ENCODE measurements at places on chromosomes 2 and 18.
A peak's percentile ranks its signal among the peaks of the same experiment; 100 is the strongest.

DNA sequence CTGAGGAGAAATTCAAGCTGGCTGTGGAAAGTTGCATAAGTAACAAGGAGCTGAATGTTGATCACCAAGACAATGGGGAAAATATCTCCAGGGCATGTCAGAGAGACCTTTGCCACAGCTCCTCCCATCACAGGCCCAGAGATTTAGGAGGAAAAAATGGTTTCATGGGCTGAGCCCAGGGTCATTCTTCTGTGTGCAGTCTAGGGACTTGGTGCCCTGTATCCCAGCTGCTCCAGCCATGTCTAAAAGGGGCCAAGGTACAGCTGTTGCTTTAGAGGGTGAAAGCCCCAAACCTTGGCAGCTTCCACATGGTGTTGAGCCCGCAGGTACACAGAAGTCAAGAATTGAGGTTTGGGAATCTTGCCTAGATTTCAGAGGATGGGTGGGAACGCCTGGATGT is 439.8 kb upstream of the HNRNPA3 start:
- DNase-seq: no peak

GRCh38 chr2:134522496-134523455 is 196.0 kb downstream of the TMEM163 start:
- no peak for DNase-seq

DNA sequence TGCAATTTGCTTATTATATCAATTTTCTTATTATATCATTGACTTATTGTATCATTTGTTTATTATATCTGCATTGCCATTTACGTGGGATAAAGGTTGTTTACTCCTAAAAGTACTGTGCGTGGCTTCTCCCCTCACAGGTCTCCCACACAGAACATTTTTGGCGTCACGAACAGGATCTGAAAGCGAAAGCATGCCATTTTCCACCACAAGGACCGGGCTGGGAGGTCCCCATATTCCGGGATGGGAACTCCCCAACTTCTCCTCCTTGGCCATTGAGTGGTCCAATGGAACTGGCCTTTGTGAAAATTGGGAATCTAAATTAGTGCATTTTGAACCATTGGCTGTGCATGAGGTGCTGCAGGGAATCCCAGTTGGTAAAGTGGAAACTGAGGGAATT is 4.8 kb upstream of the DSG2 start:
- DNase-seq: no peak

GRCh38 chr2:1455466-1455865 is 42.2 kb downstream of the TPO start:
- no peak for DNase-seq

- DNase-seq: no peak
Measured at GRCh38 chr18:1578505-1578904, 673.8 kb downstream of the ADCYAP1 start.

DNA sequence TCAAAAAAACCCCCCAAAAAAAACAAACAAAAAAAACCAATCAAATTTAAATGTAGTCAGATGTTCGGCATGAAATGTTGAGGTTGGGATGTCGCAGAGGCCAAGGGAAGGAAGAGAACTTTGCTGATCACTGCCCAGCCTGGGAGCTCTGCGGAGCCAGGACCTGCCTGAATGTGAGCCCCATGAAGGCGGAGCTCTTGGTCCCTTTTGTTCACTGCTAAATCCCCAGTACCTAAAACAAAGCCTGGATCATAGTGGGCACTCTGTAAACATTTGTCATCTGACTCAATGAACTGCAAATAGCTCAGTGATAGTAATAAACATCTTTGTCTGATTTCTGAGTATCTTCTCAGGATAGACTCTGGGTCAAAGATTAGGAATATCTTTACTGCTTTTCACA is 64.0 kb downstream of the NGEF start:
- no peak for DNase-seq

DNA sequence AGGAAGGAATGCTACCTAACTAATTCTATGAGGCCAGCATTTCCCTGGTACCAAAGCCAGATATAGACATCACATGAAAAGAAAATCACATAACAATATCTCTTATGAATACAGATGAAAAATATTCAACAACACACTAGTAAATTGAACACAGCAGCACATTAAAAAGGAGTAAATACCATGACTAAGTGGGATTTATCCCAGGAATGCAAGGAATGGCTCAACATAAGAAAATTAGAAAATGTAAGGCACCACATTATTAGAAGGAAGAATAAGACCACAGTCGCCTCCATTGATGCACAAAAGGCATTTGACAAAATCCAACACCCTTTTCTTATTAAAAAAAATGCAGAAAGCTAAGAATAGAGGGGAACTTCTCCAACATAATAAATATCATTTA is 133.9 kb downstream of the TTC32 start:
- no peak for DNase-seq

DNA sequence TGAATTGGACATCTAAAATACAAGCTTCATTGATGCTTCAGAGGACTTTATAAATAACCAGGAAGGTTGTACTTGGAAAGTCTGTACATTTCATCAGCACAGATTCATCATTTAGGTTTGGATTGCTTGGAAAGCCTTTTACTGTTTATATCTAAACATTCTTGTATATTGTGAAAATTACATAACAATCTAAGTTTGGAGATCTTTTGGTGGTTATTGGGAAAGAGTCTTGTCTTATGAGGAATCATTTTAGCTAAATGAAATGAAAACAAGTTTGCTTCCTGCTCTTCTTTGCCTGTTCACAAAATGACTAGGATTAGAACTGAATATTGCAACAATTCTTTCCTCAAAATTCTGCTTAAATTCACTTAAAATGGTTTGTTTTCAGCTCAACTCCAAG is 79.3 kb downstream of the ABI2 start:
- DNase-seq: no peak

DNA sequence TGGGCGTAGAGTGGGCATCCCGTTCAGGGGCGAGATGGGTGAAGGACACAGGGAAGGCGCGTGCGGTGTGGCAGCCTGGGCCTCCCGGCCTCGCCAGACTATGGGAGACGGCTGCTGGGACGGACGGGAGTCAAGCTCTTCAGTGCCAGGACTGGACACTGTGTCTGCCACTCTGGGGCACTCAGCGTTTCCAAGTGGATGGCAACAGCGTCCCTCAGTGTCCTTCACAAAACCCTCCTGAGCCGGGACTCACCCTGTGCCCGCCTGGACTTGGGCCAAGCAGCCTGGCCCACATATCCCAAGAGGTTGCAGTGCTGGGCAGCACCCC is 16.3 kb upstream of the BOK start:
- no peak for DNase-seq

DNA sequence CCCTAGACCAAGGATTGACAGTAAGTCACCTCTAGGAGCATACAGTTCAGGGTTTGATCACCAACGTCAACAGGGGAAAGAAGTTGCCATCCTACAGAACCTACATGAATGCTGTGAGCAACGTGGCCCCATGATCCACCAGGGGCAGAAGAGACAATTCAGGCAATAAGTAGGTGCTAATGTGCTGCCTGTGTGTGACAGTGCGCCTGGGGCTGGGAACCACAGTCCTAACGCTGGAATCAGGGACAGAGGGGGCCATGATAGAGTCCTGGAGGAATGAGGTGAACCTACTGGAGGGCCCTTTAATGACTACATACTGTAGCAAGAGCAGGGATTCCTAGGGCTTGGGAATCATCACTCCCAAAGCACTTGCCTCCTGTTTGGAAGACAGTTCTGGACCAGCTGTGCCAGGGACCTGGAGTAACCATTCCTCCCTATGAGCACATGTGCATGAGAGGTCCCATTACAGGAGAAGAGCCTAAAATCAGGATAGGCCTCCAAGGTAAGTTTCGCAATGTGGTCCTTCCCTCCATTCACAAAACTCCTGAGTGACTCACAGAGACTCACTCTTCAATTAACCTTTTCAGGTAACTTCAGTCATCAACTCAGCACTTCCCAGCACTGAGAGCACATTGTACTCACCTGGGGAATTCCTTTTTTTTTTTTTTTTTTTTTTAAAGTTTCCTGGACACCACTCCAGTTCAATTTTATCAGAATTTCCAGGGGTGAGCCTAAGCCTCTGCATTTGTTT is 214.0 kb downstream of the TMEM163 start:
- no peak for DNase-seq

- no peak for DNase-seq
Measured at GRCh38 chr2:46329803-46330775, 32.9 kb downstream of the EPAS1 start.

DNA sequence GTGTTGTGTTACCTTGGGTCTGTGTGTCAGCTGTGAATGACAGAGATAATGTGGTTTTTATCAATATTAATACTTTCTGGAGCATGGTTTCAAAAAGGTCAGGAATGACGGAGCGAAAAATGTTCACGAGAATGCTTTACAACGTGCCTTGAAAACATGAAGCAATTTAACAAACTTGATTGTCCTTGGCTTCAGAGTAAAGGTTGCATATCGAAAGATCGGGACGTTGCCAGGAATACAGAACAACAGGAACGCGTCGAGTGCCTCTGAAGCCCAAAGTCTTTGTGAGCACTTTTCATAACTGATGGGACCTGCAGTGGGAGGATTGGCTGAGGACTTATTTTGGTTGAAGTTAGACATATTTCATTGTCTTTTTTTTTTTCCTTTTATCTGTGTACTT is 206.1 kb downstream of the ZNF407 start:
- DNase-seq: no peak

- no peak for DNase-seq
Measured at GRCh38 chr2:177273408-177273807, 8.9 kb upstream of the NFE2L2 start.

- peak; percentile 89 for DNase-seq
Measured at GRCh38 chr2:96146153-96146880, 1.1 kb upstream of the DUSP2 start.

GRCh38 chr2:106144621-106145331 is 49.3 kb downstream of the UXS1 start:
- DNase-seq: no peak

GRCh38 chr2:20205915-20206524 is 18.9 kb downstream of the SDC1 start:
- no peak for DNase-seq

- no peak for DNase-seq
Measured at GRCh38 chr2:161975813-161976160, 98.2 kb downstream of the DPP4 start.

DNA sequence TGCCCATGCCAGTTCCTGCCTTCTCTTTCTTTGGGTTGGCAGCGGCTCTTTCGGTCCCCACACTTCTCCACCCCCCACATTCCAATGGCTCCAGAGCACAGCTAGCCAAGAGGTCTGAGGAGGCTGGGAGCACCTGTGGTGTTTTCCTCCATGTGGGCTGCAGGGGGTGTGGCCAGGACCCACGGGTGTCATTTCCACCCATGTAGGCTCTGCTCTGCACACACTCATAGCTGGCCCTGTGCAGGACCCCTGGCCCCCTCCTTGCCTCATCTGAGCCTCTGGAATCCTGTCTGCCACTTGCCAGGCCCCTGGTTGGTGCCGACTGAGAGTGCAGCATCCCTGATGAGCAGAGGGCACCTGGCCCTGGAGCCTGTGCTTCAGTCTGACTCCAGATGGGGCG is 46.3 kb downstream of the DYSF start:
- no peak for DNase-seq

- DNase-seq: no peak
Measured at GRCh38 chr2:12048550-12048949, 302.1 kb downstream of the LPIN1 start.

DNA sequence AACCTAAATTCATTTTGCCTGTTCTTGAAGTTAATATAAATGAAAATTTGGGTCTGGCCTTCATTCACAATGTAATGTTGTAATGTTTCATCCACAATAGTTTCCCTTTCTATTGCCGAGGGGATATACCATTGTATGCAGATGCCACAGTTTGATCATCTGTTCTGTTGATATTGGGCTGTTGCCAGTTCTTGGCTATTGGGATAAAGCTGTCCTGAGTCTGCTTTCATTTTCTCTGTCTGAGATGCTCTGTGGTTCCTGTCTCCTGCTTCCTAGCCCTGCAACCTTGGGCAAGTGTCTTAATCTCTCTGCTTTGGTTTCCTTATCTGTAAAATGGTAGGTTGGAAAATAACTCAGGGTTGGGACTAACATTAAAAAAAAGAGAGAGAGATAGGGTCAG is 25.2 kb downstream of the B3GNT2 start:
- DNase-seq: no peak

DNA sequence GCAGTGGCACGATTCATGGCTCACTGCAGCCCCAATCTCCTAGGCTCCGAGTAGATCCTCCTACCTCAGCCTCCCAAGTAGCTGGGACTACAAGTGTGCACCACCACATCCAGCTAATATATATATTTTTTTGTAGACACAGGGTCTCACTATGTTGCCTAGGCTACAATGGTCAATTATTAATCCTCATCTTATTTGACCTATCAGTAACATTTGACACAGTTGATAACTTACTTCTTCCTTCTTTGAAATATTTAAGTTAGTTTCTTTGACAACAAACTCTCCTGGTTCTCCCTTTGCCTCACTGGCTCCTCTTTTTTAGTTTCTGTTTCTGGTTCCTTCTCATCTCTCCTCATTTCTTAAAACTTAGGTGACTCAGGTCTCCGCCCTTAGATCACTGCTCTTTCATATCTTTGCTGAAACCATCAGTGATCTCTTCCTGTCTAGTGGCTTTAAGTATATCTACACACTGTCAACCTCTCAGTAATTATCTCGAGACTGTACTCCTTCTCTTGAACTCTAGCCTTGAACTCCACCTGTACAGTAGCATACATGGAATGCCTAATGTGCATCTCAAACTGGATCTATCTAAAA is 11.5 kb downstream of the PGAP1 start:
- DNase-seq: peak; percentile 65

DNA sequence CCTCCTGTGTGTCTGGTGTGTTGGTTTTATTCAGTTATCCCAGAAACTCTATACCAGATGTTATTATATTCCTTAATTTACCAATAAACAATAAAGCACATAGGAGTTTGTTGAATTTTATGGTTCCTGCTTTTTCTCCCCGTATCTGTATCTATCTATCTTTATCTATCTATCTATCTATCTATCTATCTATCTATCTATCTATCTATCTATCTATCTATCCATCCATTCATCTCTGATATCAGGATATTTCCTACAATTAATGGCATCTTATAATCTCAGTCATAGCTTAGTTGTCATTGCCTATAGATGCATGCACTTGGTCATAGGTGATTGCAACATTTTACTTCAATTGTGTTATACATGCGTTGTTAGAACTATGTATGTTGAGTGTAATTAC is 500.2 kb upstream of the ZEB2 start:
- DNase-seq: no peak

DNA sequence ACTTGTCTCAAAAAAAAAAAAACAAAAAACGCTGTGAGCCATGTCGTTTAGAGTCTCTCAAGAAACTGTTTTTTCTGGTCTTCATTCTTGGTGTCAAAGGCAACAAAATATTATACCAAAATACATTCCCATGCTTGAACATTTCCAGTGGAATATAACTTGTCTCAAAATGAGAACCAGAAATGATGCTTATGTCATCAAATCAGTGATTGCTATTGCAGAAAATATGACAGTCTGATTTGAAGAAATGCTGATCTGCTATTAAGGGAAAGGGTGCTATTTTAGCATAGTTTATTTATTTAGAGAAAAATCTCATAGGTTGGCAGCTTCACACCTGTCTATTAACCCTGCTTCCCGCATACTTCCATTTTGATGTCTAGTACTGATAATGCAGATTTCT is 82.4 kb upstream of the ACSL3 start:
- DNase-seq: no peak

Data from activated CD4-positive, alpha-beta T cell treated with anti-CD3 and anti-CD28 coated beads, Interleukin-2, amount 10 ng/mL, durations not matched to agents 7 days and 5 days (primary cell).